Left kidney (tissue), 8 donors: ENCODE measurements at places on chromosomes 1 and 21. TPM values are rescaled to one million over a fixed set of nuclear protein-coding genes. Genes with fewer than 3 reads are reported as not detected.
A peak's percentile ranks its signal among the peaks of the same experiment; 100 is the strongest.

DNA sequence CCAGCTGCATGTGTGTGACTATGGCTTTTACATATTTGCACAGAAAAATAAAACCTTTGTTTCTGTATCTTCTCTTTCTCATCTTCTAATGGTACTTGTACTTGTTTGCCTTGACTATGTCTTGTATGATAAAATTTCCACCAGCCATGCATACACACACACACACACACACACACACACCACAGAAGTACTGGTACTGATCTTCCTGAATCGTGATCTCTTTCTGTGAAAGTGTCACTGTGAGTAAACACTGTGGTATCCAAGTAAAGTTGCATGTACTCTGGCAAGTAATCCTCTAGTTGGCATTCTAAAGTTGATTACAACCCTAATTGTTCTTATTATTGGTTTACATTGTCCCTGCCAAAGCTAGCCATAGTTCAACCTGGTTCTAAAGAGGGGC is 176.7 kb downstream of the CRB1 start:
- no peak for DNase-seq

DNA sequence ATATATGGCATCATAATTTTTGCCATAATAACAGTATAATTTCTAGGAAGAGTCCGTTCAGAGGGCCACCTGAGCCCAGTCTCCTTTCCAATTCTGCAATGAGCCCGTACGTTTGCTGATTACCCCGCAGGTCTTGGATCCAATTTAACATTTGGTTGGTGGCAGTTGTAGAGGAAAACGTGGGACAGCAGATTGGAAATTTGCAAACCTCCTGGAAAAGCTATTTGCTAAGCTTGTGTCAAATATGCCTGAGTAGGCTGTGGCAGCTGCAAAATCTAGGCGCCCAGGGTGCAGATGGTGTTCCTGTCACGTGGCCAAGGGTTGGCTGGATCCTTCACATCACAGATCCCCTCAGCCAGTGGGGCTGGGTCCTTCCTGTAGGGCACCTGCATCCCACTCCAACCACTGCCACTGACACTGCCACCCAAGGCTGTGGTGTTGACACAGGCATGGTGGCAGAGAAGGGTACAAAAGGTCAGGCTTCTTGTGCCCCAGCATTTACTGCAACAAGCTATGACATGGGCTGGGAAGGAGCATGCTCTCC is 174.8 kb upstream of the SYT6 start:
- no peak for DNase-seq

GRCh38 chr1:198858033-198858432 is 219.2 kb downstream of the PTPRC start:
- no peak for DNase-seq

- DNase-seq = no peak
These were observed 2.7 kb downstream of the CDKN2C start for GRCh38 chr1:50972766-50973165.

DNA sequence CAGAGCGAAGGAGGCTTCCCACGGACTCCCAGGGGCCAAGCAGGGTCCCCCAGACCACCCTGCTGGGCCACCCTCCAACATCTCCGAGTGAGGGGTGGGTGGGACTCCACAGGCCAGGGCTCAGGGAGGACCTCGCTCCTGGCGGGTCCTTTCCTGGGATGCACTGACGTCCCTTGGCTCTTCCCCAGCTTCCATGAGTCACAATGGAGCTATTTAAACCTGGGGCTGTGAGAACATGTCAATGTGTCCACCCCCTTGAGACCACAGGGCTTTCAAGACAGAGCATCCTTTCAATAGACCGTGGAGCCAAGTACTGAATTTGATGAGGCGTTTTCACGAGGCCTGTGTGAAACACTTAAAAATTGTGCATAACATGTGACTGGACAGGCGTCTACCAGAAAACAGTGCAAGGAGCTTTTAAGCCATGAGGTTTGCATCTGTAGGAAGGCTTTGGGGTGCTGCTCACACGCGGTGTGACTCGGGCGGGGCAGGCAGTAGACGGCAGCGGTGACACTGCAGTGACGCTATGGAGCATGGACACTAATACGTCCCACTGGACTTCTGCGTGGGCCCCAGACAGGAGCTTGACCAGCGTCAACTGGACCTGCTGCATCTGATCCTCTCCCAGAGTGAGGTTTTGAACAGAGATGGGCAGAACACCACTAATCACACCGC is 24.1 kb upstream of the NPHP4 start:
- DNase-seq = no peak

GRCh38 chr1:150259217-150259616 is 1.6 kb downstream of the CA14 start:
- no peak for DNase-seq

- peak; percentile 15 for DNase-seq
These were observed 322 bp downstream of the DCLRE1B start for GRCh38 chr1:113905435-113905861.

DNA sequence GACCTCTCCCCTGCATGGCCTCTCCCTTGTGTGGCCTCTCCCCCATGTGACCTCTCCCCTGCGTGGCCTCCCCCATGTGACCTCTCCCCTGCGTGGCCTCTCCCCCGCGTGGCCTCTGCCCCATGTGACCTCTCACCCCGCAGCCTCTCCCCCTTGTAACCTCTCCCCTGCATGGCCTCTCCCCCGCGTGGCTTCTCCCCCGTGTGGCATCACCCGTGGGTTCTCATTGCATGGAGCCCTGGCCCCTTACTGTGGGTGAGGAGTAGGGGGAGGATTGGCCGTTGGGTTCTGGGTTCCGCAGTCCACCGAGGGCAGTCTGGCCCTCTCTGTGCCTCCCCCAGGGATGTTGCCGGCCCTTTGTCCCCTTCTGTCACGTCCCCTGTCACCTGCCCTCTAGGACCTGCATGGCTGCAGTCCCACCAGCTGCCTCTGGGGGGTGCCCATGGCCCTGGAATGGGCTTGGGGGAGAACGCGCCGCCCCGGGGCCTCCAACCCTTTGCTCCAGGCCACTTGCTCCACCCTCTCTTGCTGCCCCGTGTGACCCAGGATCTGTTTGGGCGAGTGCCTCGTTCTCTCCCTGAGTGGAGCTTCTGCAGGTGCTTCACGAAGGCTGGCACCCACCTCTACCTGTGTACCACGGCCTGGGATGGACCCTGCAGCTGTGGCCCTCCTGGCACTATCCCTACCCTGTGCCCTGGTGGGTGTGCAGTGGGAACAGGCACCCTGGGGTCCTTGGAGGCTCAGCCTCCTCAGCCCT is 21.3 kb downstream of the RRP1 start:
- DNase-seq = peak; percentile 53

Gene OR2M3
- 0.08 TPM for polyA plus RNA-seq

Gene SLC44A5
- polyA plus RNA-seq = 16.4 TPM

Gene A3GALT2
- not detected for polyA plus RNA-seq

Gene MYBPH
- polyA plus RNA-seq = 0.18 TPM

Gene LRRC71
- polyA plus RNA-seq = 0.83 TPM
